ENCODE measurements at places on chromosomes 12 and 14.

GRCh38 chr12:107656302-107656701 lies 29.3 kb upstream of the PWP1 start:
- no peak for DNase-seq

DNA sequence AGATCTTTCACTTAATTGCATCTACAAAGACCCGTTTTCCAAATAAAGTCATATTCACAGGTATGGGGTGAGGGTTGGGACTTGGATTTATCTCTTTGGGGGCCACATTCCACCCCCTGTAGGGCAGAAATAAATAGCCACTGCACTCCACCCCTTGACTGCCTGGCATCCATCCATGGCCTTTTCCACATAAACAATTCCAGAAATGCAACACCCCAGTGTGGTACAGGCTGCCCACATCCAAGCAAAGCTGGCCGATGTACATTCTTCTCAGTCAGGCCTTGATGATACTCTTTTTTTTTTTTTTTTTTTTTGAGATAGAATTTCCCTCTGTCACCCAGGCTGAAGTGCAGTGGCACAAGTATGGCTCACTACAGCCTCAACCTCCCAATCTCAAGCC lies 12.9 kb downstream of the DGLUCY start:
- DNase-seq: no peak

DNA sequence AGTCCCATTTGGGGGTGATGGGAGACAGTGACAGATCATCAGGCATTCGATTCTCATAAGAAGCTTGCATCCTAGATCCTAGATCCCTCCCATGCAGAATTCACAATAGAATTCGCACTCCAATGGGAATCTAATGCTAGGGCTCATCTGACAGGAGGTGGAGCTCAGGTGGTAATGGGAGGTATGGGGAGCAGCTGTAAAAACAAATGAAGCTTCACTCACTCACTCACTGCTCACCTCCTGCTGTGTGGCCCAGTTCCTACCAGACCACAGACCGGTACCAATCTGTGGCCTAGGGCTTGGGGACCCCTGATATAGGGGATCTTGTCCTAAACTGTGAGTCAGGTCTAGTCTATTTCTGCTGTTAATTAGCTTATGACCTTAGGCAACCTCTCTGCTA lies 40.1 kb upstream of the EPS8 start:
- no peak for DNase-seq

DNA sequence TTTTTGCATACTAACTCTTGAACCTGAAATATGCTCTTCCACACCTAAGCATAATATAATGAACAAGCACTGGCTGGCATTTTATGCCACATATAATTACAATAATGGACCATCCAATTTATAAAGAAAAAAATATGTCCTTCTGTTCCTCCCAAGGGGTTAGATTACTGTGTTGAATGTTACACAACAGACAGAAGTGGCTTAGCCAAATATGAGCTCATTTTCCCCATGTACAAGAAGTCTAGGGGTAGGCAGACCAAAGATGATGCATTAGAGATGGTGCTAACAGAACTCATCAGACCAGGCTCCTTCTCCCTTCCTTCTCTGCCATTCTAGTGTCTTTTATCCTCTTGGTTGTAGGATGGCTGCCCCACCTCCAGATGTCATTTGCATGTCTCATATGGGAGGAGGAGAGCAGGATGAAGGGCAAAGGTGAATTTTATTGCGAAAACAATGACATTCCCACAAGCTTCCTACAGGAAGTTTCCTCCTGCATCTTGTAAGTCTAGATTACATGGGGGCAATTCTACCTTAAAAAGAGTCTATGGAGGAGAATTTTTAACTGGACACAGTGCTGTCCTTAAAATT lies 43.9 kb upstream of the SLC2A13 start:
- DNase-seq: no peak

GRCh38 chr14:56555921-56556570 lies 23.6 kb upstream of the TMEM260 start:
- peak; percentile 30 for DNase-seq

- DNase-seq: no peak
These were observed 140.5 kb downstream of the FOXN3 start for GRCh38 chr14:89276424-89276975.

DNA sequence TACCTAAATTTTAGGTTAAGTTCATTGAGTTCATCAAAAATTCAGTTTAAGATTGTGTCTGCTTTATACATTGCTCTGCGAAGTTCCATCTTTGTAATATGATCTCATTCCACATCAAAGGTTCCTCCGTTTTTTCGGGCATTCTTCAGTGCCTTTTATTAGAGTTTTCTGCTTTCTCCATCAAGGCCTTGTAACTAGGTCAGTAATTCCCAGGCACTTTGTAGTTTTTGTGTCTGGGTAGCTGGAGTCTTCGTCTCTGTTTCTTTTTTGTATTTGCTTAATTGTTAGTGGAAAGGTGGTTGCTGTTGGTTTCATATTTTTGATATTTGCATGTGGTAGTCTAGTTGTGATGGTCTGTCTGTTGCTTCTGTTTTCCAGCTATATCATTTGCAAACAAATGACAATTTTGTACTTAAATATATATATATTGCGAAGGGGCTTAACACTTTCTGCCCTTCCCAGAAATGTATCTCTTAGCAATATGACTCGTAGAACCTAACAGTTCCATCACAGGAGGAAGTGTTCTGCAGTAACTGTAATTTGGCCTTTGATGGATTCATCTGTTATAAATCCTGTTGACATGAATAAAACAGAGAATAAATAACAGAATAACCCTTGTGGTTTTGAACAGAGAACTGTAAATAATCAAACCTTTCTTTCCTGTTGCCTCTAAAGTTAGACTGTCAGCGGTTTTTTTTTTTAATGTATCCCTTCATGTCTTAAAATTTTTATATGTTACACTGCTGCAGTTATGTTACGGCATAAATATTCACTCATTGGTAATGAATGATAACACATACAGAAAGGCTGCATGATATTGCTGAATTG lies 88.4 kb upstream of the DYNC1H1 start:
- no peak for DNase-seq

DNA sequence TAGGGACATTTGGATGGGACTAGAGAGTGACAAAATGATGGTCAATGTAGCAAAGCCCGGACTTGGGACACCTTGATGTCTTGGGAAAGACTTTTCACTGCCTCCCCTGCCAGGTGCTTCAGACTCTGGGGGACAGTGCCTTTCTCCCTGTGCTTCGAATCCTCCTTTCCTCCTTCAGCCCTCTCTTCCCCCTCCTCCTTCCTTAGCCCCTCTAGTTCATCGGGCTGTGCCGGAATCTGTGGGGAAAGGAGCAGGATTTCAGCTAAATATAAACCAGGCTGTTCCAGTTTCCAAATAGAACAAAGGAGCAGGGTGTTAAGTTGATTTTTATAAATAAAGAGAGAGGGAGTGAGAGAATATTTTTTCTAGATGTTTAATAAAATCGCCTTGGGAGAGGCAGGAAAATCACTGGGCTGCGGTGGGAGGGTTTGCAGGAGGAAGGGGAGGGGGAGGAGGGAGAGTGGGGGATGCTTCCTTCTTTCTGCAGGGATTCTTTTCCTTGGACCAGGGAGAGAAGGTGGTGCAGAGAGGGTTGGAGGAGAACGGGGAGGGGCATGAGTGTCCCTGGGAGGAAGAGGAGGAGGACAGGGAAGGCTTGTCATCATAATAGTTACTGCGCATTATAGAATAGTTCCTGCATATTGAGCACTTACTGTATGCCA lies 21.3 kb upstream of the CABP1 start:
- no peak for DNase-seq

GRCh38 chr12:104772336-104772735 lies 185.8 kb downstream of the SLC41A2 start:
- DNase-seq: no peak

- DNase-seq: no peak
These were observed 83.3 kb upstream of the SLC38A4 start for GRCh38 chr12:46908936-46909635.

DNA sequence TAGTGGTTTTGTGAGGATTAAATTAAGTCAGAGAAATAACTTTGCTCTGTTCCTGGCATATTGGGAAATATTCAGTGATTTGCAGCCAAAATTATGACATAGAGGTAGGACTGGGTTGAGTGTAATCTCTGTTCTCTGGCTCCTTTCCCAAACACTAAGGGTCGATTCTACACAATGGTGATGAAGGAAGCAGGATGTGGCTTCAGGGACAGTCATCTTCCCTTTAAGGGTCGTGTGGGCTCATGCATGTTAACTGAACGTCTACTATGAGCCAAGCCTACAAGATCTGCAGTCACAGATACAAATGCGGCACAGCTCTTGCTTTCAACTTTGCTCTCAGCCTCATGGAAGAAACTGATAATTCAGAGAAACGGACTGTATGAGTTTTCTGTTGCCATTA lies 381.6 kb downstream of the VRK1 start:
- DNase-seq: peak; percentile 25

GRCh38 chr14:84825481-84826251 lies 704.3 kb upstream of the FLRT2 start:
- peak; percentile 46 for DNase-seq

DNA sequence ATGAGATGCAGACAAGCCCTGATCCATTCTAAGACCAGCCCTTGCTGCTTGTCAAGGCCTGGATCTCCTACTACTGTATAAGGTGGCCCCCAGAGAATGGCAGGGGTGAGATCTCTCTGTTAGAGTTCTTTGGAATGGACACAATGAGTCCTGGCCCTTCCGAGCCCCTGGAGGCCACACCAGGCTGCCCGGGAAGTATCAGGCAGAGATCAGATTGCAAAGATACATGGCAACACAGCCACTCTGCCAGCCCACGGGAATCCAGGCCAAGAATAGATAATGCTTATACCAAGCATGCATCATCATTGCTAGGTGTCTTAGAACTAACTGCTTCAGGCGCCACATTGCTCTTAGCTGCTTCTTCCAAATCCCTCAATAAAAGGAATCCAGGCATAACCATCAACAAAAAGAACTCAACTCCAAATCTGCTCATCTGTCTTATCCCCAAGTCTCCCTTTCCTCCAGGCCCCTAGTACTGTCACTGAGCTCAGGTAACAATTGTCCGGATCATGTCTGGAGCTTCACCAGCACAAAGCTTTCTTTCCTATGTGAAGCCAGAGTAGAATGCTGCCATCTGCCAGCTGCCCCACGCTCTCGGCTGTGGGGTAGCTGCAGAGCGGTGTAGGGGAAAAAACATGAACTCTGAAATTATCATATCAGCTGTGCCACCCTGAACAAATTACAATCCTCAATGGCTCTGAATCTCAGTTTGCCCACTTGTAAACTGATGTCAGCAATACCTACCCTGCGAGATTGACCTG lies 5.5 kb upstream of the VASH1 start:
- DNase-seq: no peak

DNA sequence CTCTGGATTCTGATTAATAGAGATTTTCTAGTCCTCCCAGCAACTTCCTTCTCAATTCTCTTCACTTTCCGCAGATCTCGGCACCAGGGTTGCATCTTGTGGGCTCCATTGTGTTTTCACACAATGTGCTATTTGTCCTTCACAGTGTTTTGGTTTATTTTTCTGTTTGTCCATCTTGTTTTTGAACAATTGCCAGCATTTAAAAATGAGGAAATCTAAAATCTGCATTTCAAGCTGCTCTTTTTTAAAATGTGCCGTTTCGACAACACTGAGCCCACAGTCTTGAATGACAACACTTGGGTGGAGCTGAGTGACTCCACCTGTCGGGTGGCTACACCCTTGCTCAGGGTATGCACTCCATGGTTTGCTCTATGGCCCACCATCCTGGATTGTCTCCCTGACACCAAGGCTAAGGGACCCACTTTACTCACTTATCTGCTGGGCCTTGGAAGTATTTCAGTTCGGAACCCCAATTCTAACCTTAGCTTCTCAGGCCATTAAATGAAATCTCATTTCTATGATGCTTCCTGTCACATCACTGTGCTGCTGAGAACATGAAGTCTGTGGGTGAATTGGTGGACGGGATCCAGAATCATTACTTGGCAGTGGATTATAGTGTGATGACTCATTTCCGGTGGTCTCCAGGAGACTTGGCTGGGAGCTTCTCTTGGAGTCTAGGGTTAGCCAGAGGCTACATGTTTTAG lies 3.4 kb upstream of the MYRFL start:
- DNase-seq: no peak

DNA sequence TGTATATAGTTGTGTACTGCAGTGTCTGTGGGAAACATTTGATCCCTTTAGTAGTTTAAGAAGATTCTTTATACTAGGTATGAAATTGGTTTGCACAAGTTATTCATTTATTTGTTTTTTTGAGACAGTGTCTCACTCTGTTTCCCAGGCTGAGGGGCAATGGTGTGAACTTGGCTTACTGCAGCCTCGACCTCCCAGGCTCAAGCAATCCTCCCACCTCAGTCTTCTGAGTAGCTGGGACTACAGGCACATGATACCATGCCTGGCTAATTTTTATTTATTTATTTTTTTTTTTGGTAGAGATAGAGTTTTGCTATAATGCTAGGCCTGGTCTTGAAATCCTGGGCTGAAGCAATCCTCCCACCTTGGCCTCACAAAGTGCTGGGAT lies 209.4 kb downstream of the RASSF9 start:
- DNase-seq: no peak

DNA sequence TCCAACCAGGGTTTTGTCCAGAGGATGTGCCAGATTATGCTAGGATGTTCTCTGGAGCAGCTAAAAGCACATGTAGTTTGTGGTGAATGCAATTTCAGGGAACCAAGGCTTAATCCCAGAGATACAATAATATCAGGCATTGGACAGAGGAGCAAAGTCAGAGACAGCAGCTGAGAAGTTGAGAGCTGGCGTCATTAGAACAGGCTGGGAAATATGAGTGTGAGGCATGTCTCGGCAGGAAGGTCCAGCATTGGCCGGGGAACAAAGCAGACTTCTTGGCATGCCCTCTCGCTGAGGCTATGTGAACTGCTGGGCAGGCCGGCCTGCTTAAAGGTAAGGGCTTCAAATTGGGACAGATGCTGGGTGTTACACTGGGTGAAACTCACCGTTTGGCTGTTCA lies 125.4 kb downstream of the CAND1 start:
- peak; percentile 78 for DNase-seq

Measured in AG08395 (cell line).